Ovary (tissue), 10 donors: ENCODE measurements at places on chromosomes 11 and 22.

DNA sequence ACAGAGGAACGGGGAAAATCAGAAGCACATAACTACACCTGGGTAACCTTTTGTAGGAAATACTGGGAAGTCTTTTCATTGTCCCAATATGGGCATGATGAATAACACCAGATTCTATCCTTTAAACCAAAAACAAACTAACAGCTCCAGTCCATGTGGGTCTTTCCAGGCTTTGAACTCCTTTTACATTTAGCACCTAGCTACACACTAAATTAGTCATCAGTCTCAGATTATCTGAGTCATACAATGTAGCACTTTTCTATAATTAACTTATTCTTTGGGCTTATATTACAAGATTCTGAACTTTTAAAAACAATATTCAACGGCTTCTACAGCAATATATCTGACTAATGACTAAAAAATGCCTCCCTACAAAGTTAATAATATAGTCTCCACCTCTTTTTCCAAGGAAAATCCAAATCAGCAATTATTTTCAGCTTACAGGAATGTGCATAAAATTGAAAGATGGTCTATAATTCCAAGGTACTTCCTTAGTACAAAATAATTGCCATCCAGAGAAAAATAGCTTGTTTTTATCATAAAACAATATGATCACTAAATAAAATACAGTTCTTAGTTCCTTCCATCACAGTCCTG is 26.3 kb downstream of the STK33 start:
- no peak for DNase-seq

GRCh38 chr11:1074244-1075221 is at the start of gene MUC2:
Gene MUC2, plus strand, starts transcription at chr11:1074874.
- no peak for DNase-seq

- DNase-seq: no peak
Observed at GRCh38 chr11:10824888-10825287, 16.2 kb upstream of the EIF4G2 start.

DNA sequence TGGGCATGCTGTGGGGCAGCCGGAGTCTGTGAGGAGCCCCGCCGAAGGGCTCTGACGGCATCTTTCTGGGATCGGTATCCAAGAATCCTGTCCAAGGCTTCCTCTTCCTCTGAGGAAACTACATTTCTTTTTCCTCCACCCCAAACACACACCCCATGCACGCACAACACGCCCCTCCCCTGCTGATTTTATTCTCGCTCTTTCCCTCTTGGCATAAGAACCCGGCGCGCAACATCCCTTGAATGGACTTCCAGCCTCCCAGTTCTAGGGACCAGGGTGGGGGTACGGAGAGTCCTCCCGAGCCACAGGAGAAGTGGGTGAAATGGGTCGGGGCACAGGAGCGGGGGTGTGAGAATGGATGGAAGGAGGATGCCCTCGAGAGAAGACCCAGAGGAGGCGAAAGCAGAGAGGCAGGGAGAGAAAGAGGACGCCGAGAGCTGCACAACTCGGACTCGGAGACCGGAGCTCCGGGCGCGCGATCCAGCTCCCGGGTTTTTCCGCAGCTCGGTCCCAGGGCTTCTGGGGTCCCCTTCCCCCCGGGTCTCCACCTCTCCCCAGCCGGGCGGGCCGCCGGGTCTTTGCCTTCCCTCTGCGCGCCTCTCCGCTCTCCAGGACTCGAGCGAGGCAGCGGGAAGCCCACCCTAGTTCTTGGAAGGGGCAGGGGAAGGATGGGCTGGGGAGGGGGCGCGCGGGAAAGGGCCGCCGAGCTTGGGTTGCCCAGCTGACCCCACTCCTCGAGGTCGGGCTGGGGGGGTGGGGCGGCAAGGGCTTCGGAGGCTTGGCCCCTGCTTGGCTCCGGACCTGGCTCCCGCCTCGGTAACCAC is 1.5 kb upstream of the LARGE1 start:
- peak; percentile 84 for DNase-seq
